ENCODE measurements at places on chromosomes 1 and 21.

GRCh38 chr1:40299366-40300248 is 17.5 kb downstream of the COL9A2 start:
- DNase-seq, result no peak

GRCh38 chr1:67005068-67005467 is 48.9 kb downstream of the SLC35D1 start:
- DNase-seq, result no peak

GRCh38 chr1:63169057-63169456 is 153.3 kb upstream of the FOXD3 start:
- no peak for DNase-seq

DNA sequence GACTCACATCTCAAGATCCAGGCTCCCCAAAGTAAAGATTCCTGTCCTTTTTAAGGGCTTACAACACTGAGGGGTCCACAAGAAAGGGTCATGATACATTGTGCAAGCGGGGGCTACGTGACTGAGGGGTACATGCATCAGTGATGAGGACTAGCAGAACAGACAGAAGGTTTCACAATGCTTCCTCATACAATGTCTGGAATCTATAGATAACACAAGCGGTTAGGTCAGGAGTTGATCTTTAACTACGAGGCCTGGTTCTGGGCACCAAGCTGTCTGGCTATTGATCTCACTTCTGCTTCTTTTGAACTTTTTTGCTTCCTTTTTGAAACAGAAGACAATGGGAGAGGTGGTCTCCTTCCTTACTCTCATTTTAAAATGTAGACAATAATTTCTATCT is 718.6 kb downstream of the AMY1C start:
- DNase-seq, result no peak

GRCh38 chr1:39328586-39329121 is 124.2 kb downstream of the MACF1 start:
- no peak for DNase-seq

DNA sequence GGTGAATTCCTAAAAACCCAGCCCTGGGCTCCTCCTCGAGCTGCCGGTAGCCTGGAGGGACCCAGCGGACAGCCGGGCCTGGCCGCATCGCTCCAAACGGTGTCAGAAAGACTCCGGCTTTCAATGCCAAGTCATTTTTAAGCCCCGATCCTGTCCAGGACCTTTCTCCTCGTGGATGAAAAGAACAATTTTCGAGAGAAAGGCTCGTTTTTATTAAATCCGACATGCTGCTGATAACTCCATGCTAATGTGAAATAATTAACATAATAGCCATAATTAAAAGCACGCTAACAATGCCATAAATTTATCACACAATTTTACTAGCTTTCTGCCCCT is 4.6 kb upstream of the FOXD3 start:
- no peak for DNase-seq

- DNase-seq, result no peak
Measured at GRCh38 chr1:231929311-231929710, 302.7 kb downstream of the DISC1 start.
